ENCODE measurements at places on chromosomes 3 and 15.

- DNase-seq: no peak
Observed at GRCh38 chr3:102394517-102394916, 40.3 kb upstream of the ZPLD1 start.

DNA sequence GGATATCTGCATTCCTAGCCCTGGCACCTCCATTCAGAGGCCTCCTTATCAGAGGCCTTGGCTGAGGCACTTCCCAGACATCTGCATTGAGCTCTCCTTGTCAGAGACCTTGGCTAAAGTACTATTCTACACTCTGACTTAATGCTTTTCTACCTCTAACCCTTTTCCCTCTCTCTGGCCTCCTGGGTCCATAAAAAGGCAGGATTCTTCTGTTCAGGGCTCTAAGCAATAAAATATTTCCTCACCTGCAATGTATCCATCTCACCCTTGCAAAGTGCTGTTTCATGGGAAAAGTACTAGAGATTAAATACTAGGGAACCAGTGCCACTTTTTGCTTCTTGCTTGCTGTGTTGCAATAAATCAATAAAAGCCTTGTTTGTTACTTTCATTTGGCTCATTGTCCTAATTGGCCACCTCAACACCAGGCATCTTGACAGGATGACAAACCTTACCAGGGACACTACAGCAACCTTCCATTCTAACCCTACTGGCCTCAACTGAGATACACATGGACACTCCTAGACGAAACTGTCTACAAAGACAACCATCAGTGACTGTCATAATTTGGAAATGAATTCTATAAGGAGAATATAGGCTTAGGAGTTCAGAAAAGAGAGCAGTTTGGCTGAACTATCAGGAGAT lies 106.5 kb upstream of the SETMAR start:
- DNase-seq: no peak

DNA sequence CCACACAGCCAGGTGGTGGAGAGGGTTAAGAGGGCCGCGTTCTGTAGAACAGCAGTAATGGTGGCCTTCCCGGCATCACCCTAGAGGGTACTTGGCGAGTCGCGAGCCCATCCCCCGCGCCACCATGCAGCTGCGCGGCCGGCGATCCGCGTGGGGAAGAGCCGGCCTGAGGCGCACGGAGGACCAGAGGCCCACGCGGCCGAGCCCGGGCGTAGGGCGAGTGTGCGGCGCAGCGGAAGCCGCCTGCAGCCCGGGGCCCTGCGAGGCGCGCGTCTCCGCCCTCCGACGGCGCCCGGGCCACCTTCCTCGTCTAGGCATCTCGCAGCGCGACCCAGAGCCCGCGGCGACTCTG lies 423 bp downstream of the TKT start:
- DNase-seq: no peak

DNA sequence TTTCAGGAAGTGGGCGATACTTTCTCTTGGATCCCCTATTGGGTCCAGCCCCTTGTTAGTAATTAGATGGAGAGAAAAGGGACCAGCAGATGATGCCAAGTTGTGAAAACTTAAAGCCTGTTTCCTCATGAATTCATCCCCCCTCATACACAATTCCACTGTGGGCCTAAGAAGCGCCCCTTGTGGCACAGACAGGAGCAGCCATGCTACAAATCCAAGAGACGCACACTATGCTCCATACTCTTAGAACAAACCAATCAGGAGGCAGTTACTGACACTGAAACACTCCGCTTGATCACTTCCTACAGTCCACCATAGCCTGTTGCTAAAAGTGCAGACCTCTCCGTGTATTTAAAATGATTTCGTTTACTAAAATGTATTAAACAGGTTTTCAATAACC lies 111.3 kb upstream of the ARRDC4 start:
- DNase-seq: no peak

DNA sequence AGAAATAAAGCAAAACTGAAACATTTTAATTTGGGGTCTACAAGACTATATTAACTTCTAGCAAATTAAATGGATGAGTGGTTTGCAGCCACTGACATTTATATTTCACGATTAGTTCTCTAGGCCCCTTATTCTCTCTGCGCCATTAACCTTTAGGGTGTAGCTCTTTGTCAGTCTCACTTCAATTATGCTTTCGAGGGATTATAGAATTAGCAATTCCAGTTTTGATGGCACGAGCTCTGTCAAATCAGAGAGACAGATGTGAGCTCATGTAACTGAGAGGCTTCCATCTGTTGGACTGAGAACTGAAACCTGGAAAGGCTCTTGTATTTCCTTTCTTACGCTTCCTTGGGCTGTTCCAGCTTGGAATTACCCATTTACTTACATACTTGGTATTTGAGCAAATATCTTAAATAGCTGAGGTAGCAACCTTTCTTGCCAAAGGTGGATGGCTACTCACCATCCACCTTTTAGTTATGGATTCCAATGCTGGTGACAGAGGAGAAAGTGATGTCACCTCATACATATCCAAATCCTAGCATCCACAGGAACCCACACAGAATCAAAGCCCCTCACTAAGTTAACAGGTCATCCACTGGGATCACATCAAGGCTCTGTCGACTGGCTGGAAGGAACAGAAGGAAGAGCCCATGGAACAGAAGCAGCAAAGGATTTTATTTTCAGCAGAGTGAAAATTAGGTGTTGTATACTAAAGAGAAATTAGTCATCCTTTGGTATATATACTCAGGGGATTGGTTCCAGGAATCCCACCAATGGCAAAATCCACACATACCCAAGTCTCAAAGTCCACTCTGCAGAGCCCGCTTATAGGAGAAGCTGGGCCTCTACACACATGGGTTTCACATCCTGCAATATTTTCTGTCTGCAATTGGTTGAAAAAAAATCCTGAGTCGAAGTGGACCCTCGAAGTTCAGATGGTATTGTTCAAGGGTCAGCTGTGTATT lies 20.8 kb downstream of the VGLL4 start:
- no peak for DNase-seq

DNA sequence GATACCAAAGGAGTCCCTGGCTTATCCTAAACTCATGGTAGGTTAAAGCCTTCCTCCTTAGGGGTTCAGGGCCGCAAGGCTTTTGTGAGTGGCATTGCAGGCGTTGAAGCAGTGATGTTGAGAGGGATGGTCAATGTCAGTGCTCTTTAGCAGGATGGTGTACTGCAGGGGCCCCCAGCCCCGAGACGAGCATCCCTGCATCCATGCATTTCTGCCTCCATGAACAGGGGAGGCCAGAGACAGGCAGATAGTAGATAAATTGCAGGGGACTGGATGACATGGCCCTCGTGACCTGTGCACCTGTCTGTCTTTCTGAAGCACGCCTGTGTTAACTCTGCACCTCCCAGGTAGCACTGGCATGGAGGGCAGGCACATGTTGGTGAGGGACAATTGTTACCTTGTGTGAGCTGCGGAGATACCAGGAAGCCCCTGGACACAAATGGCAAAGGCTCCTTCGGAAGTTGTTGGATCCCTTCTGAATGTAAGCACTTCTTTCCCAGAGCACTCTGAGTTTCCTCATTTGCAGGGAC lies 133.5 kb downstream of the SNRPN start:
- no peak for DNase-seq

- no peak for DNase-seq
Observed at GRCh38 chr15:88905576-88905975, 7.6 kb downstream of the MFGE8 start.

DNA sequence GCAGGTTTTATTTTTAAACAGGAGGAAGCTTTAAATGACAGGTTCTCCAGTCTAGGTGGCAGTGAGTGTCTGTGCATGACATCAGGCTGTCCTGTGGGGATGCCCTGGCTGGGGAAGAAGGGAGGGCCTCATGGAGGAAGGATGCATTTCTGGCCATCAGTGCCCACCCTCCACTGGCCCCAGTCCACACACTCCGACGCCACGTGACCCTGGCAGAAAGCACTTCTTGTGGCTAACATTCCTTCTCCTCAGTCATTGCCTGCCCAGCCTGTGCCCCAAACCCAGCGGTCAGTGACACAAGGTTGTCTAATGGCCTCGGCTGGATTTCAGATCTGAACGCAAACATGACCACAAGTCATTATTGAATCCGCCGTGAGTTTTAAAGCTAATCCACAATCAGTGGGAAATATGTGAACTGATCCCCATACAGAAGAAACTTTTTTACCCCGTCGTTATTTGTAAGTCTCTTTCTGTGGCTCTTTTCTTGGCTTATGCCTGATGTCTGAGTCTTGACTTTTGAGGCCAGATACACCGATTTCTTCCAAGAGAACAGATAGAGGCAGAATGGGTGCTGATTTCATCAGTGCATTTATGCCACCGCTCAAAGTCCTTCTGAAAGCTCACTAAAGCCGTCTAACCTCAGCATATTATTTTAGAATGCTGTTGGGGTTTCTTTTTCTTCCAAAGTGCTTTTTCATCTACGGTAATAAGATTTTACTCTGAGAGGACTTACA lies 17.3 kb upstream of the LRRK1 start:
- DNase-seq: peak; percentile 68

GRCh38 chr3:22244761-22245521 lies 493.9 kb upstream of the ZNF385D start:
- peak; percentile 72 for DNase-seq

DNA sequence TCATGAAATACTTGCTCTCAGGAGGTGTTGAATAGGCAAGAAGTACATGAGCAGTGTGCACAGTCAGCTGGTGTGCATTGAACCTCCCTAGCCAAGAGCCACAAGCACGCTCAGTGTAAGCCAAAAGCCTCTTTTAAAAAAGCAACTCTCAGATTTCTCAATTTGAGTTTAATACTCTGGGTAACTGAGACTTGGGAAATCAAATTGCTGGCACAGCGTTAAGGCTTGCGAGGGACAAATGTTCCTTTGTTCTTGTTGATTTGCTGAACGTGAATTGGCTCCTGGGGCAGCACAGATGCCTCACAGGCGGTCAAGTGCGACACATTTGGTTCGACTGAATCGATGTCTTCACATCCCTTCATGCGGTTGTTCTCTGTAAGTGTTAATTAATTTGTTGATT lies at the start of gene FAM240A:
Gene FAM240A (plus strand): TSS at position 202 of the 400 bp plus-strand sequence. CDS start 159 bp downstream, at position 361.
- peak; percentile 59 for DNase-seq

- DNase-seq: peak; percentile 50
Observed at GRCh38 chr3:172106989-172107388, 67.6 kb downstream of the FNDC3B start.

GRCh38 chr15:45114076-45114750 lies at the start of the genes DUOX2 and DUOXA2:
Gene DUOX2 (minus strand): TSS chr15:45114172. CDS start chr15:45113411, 761 bp downstream.
Gene DUOXA2 (plus strand): TSS chr15:45114326. CDS start chr15:45114606, 280 bp downstream.
- DNase-seq: no peak

DNA sequence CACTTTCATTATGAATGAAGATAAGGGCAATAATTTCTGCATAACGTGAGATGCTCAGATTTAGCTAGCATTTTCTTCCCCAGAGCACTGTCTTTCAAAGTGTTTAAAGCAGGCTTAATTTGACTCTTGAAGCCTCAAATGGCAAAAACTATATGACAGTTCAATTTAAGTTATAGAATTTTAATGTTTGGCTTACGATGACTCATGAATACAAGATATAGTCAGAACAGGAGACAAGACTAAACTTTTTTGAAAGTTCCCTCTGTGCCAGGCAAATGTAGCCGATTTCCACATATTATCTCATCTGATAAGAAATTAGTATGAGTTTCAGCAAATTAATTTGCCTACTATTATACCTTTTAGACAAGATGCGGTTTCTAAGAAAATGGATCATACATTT lies 19.6 kb downstream of the ABI3BP start:
- no peak for DNase-seq

DNA sequence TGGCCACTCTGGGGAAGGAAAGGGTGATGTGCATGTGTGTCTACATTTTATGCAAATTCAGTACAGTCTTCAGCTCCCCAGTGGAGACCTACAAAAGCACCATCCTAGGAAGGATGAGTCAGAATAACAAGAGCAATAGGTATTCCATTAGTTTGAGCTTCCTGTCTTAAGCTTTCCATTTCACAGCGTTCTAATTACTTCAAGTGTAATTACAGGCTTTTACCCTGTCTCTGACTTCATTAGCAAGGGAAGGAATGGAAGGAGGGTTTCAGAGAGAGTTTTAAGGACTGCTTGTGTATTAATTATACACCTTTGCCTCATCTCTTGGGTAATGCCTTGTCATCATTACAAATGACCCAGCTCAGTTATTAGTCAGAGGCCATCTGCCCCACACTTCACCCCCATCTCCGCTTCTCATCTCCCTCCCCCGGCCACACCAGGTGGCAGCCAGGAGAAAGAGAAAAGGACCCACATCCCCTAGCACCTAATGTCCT lies 202.8 kb upstream of the MRPL3 start:
- no peak for DNase-seq

- no peak for DNase-seq
Observed at GRCh38 chr15:41072013-41072412, 44.1 kb downstream of the INO80 start.

GRCh38 chr15:77871852-77872371 lies 205.6 kb downstream of the TBC1D2B start:
- DNase-seq: peak; percentile 23

DNA sequence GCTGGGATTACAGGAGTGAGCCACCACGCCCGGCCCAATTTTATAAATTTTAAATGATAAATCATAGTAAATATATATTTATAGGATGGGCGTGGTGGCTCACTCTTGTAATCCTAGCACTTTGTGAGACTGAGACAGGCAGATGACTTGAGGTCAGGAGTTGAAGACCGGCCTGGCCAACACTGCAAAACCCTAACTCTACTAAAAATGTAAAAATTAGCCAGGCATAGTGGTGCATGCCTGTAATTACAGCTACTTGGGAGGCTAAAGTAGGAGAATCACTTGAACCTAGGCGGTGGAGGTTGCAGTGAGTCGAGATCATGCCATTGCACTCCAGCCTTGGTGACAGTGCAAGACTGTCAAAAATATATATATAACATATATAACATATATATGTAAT lies 26.4 kb downstream of the MFN1 start:
- no peak for DNase-seq

DNA sequence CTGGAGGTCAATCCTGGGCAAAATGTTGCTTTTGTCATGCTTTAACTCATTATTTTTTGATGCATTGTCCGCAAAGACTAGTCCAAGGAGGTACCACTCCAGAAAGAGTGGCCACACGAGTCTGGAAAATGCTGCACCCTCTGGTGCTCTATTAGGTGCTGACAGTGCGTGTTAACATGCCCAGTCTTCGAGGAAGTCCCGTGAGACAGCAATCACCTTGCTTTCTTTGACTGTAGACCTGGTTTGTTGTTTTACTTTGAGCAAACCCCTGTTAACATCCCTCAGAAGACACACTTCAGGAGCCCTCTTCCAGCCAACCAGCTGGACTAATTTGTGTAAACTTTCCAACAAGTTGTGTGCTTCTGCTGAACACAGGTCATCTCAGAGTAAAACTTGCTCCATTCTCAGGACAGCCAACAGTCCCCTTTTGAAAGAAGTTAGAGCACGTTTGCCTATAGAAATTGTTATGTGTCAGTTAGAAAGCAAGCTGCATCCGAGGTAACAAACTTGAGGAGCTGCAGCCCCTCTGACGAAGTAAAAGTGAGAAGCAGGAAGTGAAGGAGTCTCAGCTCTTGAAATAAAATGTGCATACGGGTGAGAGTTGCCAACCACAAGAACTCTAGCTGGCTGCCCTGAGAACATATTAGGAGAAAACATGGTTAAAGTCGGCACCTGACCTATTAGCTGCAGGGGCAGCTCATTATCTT lies 205.0 kb downstream of the LPP start:
- DNase-seq: no peak

All from left hindlimb (tissue), 1 donor.